M059J (cell line): ENCODE measurements at places on chromosomes 16 and 17. TPM values are rescaled to one million over a fixed set of nuclear protein-coding genes. Genes with fewer than 3 reads are reported as not detected.

DNA sequence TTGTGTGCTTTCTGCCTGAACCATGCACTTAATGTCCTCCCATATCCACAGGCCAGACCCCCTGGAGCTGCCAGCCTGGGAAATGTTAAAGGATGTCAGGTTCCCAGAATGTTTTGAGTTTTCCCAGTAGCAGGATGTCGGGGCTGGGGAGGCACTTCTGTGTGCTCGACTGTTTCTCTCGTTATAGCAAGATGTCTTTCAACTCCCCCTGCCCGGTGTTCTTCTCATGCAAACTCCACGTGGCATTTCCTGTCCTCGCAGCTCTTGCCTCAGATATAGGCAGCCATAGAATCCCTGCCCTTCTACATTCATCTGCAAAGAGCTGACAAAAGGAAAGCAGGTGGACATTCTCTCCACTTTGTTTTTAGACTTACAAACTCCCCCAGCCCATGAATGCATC lies 457.2 kb upstream of the CDH11 start:
- DNase-seq: no peak

Gene SRRM2
- 27.9 and 49.9 TPM in 2 replicates for total RNA-seq

DNA sequence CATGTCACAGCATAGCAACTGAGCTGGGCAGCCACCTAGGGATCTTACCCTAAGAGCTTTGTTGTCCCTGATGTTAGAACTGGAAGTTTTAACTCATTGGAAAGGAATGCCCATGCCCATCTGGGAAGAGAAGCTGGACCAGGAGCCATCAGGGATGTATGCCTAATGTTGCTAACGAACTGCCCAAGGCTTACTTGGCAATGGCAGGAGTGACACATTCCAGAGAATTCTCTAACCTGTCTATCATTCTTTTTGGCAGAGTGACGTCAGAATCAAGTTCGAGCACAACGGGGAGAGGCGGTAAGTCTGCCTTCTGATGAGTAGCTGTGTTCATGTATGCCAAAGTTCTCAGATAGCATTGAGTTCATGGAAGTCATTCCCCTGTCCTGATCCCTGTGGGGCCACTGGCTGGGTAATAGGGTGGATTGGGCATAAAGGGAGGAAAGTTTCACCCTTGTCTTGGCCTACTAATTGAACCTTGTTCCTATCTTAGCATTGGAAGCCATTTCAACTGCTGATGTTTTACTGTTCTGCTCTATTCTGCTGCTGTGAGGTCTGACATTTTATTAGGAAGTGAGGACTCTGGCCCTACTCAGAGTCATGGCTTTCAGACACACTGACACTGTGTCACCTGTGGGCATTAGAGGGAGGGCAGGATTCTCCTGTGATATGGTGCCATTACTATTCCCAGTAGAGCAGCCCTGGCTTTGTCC lies 23.7 kb downstream of the MAP3K3 start:
- DNase-seq: peak; percentile 92

Gene TBC1D26
- not detected in 2 replicates for total RNA-seq

Gene SLC35G3
- total RNA-seq: not detected in 2 replicates

Gene SEC14L1
- total RNA-seq: 29.2 and 49.4 TPM in 2 replicates

- DNase-seq: no peak
Observed at GRCh38 chr17:43352579-43353331, 46.0 kb upstream of the ARL4D start.

- peak; percentile 64 for DNase-seq
Observed at GRCh38 chr16:89383095-89384003, 107.0 kb downstream of the ANKRD11 start.

Gene KRT33B
- 1.3 TPM in 1 of 2 replicates, not detected in the other for total RNA-seq

DNA sequence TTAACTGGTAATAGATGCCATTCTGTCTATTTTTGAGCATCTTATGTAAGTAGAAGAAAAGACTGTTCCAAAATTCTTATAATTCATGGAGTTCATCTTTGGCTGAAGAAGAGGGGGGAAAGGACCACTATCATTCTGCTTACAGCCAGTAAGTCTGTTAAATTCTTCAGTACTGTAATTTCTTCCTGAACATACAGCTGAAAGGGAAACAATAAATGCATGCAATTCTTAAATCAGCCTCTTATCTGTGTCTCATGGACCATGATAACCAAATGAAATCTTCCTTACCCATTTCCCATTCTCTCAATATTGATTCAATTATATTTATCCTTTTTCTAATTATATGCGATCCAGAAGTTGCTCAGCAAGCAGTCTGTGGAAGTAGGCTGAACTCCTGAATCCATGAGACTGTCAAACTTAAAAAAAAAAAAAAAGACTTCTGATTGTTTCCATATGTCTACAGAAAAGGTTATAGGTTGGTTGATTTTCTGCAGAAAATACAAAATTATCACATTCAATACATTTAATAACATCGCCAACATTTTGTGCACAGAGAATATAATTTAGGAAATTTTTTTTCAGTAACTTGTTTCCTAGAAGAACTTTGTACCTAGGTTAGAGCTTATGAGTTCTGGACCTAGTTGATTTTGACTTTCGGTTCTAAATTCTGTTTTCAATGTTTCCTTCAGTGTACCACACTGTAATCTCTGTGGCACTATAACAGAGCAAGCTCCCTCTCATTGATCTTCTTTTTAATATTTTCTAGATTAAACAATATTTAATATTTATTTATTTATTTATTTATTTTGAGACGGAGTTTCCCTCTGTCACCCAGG lies 1.2 kb upstream of the ABCA9 start:
- DNase-seq: no peak

DNA sequence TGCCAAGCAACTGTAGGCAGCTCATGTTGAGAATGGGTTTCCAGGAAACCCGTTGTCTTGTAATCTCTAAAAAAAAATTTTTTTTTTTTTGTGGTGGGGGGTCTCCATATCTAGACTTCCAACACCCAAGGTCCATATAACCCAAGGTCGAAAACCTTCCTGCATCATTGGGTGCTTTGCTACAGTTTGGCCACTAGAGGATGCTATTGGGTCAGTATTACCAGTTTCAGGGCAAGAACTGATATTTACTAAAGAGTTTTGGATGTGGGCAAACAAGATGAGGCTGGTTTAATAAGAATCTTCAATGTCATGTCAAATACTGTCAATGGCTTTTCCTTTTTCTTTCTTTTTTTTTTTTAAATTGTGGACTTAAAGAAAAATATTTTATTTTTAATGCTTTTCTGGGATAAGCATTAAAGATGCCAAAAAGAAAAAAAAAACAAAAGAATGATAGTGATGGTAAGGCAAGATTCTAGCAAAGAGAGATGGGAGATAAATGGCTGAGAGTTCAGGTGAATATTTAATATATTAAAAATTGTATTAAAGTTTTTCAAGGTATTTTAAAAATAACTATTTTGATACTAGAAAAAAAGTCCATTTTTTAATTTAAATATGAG lies 62.2 kb downstream of the DHRS7C start:
- DNase-seq: peak; percentile 52

DNA sequence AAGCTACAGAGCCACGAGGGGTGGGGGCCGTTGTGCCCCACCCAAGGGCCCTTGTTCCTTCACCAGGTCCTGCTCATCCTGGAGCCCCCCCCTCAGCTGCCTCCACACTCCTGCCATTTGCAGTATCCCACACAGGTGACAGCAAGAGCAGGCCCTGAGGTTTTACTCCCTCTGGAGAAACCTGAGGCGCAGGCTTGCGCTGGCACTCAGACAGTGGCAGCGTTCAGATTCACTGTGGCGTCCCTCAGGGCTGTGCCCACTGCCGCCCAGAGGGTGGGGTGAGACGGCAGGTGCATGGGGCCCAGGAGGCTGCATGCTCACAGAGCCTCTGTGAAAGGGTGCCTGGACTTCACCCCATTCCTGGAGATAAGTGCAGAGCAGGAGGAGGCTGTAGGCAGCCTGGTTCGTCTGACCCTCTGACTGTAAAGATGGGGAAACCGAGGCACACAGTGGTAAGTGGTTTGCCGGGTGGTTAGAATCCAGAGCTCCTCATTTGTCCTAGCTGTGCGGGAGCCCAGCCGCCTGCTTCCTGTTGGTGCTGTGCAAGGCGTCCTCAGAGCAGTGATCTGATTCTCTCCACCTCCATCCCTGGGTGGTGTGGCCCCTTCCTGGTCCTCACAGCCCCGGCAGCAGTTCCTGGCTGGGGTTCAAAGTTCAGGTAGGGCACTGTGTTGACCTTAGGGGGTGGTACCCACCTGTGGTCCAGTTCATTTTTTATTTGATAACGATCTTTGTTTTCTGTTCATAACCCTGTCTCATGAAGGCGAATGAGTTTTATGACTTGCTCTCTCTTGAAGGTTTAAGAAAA lies 1.6 kb downstream of the SPIRE2 start:
- no peak for DNase-seq

Gene NSMCE1
- 46.3 and 49.4 TPM in 2 replicates for total RNA-seq

DNA sequence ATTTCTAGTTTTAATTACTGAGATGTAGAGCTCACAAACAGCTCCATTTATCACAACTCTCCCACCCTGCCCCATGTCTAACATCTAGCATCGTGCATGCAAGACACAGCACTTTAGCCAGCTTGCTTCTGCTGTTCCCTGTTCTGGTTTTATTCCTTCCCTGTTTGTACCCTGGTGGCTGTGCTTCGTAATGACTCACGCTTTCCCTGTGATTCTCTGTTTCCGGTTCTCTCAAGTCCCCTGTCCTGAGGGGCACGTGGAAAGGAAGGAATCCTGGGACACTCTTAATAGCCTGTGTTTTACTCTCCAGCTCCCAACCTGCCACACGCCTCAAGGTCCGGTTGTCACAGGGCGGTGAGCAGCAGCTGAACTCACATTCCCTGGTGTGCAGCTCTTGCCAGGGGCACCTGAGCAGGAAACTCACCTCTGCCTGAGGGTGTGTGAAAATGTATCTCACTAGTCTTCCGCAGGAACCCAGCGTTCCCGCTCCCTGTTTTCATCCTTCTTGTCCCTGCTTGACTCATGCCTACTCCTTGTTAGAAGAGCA lies 10.6 kb downstream of the SHISA6 start:
- peak; percentile 1 for DNase-seq

Gene NACA2
- total RNA-seq: not detected in 2 replicates

Gene PRSS21
- not detected in 2 replicates for total RNA-seq

Gene CDK5RAP3
- total RNA-seq: 60.4 and 69.5 TPM in 2 replicates

GRCh38 chr16:78813661-78814311 lies 714.3 kb downstream of the WWOX start:
- DNase-seq: no peak

- peak; percentile 82 for DNase-seq
Observed at GRCh38 chr16:9016824-9017223, 53.1 kb upstream of the USP7 start.

DNA sequence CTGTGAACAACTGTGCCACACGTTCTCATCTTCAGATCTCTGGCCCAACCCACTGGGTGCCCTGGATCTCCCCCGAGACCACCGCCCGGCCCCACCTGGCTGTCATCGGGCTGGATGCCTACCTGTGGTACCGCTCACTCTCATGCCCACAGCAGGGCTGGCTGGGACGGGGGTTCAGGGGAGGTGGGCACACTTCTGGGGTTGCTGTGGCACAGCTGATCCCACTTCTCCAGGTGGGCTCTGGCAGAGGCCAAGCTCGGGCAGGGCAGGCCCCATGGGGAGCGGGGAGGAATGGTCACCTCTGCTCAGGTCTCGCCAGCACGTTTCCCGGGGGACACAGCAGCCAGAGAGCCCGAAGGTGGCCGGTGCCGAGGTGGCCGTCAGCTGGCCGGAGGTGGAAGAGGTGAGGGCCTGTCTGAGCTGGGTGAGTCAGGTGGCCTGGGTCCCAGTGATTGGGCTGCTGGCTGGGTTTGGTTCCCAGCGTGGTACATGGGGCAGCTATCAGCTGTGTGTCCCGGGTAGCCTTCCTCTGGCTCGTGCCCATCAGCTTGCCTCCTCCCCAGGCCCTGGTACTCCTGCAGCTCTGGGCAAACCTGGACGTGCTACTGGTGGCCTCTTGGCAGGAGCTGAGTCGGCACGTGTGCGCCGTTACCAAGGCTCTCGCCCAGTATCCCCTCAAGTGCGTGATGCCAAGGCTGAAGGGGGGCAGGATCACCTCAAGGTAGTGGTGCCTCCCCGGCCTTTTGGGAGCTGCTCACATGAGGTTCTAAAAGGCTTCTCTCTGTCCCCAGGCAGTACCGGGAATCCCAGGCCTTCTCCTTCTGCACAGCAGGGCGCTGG lies 2.3 kb upstream of the MRPS34 start:
- no peak for DNase-seq

- DNase-seq: no peak
Observed at GRCh38 chr16:85046472-85046916, 18.9 kb downstream of the KIAA0513 start.

DNA sequence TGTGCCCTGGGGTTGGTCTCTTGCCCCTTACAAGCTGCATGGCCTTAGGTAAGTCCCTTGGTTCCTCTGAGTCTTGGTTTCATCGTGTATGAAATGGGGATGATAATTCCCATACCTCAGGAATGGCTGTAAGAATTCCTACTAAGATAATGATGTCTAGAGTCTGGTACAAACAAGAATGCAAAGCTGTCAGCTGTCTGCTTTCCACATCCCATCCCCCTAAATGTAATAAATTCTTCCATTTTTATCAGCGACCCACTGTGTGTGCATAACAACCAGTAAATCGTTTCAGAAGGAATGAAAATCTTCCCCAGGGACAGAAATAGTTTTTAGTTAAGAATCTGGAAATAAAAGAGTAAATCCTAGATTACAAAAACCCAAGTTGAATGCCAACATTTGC lies 95.4 kb downstream of the CPPED1 start:
- no peak for DNase-seq

- DNase-seq: no peak
Observed at GRCh38 chr17:50853015-50853615, 13.0 kb downstream of the TOB1 start.

GRCh38 chr16:55585631-55586030 lies 19.1 kb downstream of the CAPNS2 start:
- no peak for DNase-seq

GRCh38 chr17:21686165-21687015 lies 5.9 kb upstream of the KCNJ18 start:
- DNase-seq: no peak

Gene C16orf74
- total RNA-seq: 3.0 and 4.2 TPM in 2 replicates
